ENCODE measurements at places on chromosomes 2 and 18.
A peak's percentile ranks its signal among the peaks of the same experiment; 100 is the strongest.

DNA sequence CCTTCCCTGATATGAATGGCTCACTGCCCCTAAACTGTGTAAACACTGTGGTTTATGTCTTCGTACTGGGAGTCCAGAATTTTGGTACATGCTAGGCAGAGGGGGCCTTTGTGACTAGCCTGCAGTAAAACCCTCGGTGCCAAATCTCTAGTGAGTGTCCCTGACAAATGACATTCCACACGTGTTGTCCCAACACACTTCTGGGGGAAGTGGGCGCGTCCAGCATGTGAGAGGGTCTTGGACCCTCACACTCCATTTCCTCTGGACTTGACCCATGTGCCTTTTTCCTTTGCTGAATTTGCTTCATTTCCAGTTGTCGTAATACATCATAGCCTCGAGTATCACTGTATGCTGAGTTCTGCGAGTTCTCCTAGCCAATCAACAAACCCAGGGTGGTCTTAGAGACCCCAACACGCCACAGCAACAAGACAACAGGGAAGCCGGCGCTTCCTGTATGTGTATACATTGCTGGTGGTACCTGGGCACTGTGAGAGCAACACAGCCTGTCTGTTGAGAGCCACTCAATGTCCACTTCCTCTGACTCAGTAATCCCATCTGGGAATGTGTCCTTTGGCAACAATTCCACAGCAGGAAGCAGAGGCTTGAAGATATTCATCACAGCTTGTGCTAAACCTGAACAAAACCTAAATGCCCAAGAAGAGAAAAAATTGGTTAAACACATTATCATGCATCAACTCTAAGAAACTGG lies 26.9 kb upstream of the SLC66A3 start:
- no peak for DNase-seq

GRCh38 chr2:144414324-144414845 lies 105.5 kb downstream of the ZEB2 start:
- peak; percentile 92 for DNase-seq

GRCh38 chr2:167487728-167488127 lies 599.4 kb downstream of the XIRP2 start:
- DNase-seq, result no peak

DNA sequence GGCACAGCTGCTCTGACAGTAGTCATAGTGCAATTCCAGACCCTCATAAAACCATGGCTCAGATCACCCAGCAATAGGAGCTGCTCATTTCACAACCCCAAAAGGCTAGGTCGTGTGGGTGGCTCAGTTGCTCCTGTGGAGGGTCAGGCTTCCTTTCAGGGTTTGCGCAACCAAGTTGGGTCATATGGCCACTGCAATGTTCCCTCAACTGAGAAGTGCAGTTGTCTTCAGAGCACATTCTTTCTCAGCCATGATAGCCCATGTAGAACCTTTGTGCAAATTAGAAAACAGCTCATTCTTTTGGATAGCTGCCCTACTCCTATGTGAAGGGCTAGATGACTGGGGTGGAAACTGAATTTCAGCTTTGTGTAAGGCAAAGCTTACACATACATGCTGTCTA lies 3.2 kb downstream of the SERPINB13 start:
- no peak for DNase-seq

DNA sequence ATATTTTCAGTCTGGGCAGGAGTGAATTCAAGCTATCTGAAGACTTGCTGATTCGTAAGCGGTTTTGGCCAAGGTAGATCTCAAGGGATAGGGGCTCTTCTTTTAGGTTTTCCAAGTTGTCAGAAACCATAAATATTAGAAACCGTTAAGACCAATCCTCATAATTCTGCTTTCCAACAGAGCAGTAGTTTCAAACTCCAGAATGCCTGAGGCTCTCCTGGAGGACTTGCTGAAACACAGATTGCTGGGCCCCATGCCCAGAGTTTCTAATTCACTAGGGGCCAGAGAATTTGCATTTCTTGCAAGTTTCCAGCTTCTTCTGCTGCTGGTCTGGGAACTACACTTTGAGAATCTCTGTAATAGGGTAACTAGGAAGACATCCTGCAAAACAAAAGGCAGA lies 1855.7 kb upstream of the CELF4 start:
- DNase-seq, result no peak

DNA sequence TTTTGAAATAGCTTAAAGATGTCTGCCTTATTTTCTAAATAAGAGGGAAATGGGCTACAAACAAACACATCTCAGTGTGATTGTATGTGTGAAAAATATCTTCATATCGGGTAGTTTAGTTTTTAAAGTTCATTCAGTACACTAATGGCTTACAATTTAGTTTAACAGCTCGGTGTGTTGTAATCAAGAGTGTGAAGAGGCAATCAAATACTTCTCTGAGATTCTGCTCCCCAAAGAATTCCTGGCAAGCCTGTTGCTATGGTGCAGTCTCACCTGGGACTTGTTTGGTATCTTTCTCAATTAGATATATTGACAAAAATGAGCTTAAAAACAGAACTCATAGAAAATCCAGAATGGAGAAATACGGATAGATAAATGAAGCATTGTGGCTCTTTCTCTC lies 99.4 kb downstream of the PKP4 start:
- DNase-seq, result no peak

DNA sequence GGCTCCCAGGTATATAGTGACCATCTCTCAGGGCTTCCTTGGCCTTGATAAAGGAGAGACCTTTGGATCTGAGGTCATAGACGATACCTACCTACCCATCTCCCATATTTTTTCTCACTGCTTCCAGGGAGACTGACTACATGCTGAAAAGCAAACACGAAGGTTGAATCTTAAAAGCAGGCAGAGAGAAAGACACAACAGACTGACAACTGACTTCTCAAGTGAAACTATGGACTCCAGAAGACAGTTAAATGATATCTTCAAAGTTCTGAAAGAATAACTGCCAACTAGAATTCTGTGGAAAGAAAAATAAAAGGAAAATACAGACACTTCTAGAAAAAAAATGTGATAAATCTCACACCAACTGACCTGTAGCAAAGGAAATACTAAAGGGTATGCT lies 76.5 kb upstream of the HAAO start:
- no peak for DNase-seq

Data from GM04503 (cell line).